Neural progenitor cell (in vitro differentiated cells): ENCODE measurements at places on chromosomes 16 and 17. TPM values are rescaled to one million over a fixed set of nuclear protein-coding genes. Genes with fewer than 3 reads are reported as not detected.
A peak's percentile ranks its signal among the peaks of the same experiment; 100 is the strongest.

DNA sequence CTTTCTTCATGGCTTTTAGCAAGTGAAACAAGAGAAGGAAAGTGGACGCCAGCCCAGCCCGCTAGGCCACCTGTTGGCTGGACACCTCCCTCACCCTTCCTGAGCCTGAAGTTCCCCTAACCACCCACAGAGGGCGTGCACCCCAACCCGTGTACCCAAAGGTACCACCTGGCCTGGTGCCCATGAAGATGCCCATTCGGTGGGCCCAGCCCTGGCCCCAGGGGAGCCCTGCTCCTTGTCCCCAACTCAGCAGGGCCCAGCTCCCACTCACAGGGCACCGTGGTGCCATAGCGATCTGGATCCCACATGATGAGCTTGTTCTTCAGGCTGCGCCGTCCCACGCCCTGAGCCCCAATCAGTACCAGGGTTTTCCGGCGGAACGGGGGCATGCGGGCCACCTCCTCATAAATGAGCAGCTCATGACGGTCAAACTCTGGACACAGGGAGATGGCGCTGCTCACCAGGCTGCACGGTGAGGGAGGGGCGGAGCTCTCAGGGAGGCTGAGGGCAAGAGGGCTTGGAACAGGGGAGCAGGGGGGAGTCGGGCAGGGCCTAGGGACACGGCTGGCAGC lies 26.8 kb downstream of the MPP2 start:
- peak; percentile 74 for DNase-seq

DNA sequence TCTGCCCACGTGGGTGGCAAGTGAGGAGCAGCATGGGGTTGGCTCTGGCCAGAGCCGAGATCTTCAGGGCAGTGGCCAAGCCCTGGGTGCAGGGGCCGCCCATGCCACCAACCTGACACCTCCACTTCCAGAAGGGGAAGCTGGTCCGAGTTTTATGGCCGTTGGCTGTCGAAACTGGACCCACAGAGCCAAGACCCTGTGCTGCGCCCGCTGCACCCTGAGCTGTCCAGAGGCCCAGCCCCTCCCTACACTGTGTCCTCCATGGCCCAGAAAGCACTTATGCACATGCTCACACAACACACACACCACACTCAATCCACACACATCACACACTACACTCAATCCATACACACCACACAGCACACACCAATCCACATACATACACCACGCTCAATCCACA lies 33.9 kb upstream of the RPTOR start:
- DNase-seq: no peak

The DNASE1L2 gene
- 0.21 and 1.6 TPM in 2 replicates for total RNA-seq

- DNase-seq: no peak
Observed at GRCh38 chr16:71528863-71529262, 2.6 kb downstream of the CHST4 start.

The LITAFD gene
- total RNA-seq: not detected in 2 replicates

The HSD17B2 gene
- total RNA-seq: not detected in 2 replicates

GRCh38 chr16:88636488-88637265 lies 1.7 kb upstream of the IL17C start:
- no peak for DNase-seq

GRCh38 chr17:79946352-79947231 lies 89.1 kb downstream of the TBC1D16 start:
- DNase-seq: no peak

DNA sequence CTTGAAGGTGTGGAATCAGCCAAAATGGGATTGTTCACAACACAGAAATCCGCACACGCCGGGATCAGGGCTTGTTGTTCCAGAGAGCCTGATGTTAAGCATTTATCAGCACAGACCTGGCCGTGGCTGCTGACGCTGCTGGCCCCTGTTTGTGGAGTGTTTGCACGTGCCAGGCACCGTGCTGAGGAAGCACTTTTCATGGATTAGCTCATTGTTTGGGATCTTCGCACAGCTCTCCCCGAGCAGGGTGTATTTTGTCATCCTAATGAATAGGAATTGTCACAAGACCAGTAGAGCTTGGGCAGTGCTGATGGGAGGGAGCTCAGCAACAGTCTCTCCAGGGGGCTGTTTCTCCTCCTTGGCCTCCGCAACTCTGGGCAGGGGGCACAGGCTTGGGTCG lies 160.4 kb upstream of the PLCG2 start:
- peak; percentile 63 for DNase-seq
